MV-4-11 (cell line): ENCODE measurements at places on chromosomes 12 and 14.
A peak's percentile ranks its signal among the peaks of the same experiment; 100 is the strongest.

DNA sequence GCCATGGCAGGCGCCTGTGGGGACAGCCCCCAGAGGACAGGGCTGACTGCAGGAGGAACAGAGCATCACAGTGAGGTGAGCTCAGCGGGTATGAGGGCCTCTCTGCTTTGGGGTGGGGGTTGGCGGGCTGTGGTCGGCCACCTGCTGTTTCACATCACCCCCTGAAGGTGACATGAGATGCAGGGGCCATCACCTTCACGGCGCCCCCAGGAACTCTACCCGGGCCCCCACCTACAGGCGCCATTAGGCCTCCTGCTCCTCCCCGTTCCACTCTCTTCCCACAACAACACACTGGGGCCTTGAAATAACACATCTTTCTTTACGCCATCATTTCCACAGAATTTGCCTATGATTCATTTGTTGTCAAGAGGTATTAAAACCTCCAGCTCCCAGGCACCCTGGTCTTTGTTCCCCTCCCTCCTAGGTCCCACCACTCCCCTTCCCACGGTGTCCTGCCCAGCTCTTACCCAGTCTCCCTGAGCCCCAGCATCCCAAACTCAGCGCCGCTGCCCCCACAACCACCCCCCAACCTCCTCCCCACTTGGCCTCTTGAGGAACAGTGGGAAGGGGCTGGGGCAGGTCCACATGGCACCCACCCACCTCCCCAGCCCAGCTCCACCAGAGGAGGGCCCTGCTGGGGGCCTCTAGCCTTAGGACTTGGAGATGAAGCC lies 12.7 kb upstream of the HDAC7 start:
- no peak for DNase-seq

GRCh38 chr12:66189889-66190288 lies 875 bp downstream of the IRAK3 start:
- no peak for DNase-seq

GRCh38 chr12:23585156-23585781 lies 364.2 kb downstream of the SOX5 start:
- DNase-seq: no peak

GRCh38 chr14:102150744-102151143 lies 11.0 kb downstream of the WDR20 start:
- no peak for DNase-seq

DNA sequence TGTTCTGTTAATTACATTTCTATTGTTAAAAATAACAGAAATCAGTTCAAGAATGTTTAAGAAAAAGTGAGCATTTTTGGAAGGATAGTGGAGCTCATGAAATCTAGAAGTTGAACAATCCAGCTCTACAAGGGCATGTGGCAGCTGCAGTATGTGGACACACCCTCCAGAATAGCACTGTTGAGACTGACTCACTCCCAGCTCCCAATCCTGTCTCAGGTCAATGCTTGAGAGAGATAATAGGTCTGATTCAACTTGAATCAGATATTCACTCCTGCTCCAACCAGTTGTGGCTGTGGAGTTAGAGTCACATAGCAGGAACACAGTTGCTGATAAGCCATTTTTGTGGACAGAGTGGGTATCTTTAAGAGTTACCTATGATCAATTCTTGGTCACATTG lies 113.0 kb upstream of the NTF3 start:
- no peak for DNase-seq

DNA sequence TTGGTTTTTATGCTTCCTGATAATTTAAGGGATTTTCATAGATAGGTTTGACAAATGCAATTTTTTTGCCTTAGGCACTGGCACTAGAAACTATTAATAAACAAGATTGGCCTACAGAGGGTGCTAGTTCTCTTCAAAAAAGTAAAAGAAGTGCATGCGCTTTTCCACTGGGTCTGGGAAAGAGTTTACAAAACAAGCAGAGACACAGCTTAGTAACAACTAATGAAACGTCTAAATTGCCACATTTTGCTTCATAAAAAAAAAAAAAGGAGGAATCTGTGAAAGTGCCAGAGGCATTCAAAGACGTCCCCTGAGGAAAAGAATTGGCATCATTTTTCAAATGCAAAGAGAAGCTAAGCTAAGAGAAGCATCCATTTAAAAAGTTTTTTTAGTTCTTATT lies 58.3 kb upstream of the EEA1 start:
- DNase-seq: peak; percentile 76

DNA sequence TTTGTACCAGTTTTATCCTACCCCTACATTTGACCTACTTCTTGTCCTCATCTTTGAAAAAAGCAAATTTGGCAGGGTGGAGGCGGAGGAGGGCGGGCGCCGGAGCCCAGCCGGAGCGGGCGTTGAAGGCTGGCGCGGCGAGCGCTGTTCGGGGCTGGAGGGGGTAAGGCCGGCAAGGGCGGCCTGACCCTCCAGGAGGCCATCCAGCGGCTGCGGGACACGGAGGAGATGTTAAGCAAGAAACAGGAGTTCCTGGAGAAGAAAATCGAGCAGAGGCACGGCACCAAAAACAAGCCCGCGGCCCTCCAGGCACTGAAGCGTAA lies 27.2 kb downstream of the FBXO34 start:
- no peak for DNase-seq
